ENCODE measurements at places on chromosomes 1 and 21.

DNA sequence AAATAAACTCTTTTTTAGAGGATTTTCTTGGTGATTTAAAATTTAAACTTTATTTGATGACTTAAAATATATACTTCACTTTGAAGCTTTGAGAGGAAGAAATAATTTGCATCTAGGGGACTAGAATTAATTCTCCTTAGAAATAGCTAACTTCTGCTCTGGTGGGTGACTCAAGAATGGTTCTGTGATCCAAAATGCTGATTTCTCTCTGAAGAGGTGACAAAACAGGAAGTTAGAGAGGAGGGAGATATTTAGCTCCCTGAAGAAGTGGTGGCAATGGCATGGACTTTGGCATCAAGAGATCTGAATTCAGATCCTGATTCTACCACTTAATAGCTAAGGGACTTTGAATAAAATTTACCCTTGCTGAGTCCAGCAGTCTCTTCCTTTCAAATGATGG, 125.8 kb upstream of the ATP1B1 start:
- DNase-seq = no peak

DNA sequence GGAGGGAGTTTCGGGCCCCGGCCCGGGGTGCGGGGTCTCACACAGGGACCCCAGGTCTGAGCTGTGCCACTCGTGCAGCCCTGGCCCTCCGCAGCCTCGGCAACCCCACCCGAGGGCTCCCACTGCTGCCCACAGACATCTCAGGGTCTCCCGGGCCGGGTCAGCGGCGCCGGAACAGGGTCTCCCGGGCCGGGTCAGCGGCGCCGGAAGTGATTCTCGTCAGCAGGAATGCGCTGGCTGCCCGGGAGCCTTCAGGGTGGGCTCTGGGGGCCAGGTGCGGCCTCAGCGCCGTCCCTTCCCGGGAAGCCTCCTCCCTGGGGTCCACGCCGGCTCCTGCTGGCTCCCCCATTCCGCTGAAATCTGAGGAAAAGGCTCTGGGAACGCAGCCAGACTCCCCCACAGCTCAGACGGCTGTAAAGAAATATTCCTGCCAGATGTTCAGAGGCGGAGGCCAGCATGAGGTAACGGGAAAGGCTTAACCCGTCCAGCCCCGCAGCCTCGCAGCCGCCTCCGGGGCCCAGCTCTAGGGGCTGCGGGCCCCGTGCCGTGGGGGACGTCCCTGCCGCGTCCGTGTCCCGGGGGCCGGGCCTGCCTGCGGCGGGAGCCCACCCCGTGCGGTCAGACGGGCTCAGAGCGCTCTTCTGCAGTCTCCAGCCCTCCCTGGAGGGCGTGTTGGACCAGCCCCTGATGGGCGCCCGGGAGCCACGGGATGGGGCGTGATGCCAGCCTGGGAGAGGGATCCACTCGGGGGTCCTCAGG, 8.7 kb upstream of the COL6A1 start:
- DNase-seq = no peak

DNA sequence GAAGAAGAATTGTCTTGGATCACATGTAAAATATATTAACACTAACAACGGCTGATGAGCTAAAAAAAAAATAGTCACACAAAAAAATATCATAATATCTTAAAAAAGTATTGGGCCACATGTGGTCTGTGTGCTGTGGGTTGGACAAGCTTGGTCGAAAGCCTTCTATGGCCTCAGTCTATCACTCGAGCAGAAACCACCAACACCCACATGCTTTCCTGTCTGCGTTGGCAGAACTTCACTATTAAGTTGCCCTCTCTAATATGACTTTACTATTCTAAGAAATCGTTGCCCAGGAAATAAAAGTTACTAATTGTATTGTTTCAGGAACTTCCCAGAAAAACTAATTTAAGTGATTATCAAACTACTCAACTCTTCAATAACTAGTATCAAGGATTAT, 28.2 kb upstream of the ETS2 start:
- no peak for DNase-seq

GRCh38 chr1:76203127-76203526, 128.6 kb downstream of the ST6GALNAC3 start:
- DNase-seq = no peak

DNA sequence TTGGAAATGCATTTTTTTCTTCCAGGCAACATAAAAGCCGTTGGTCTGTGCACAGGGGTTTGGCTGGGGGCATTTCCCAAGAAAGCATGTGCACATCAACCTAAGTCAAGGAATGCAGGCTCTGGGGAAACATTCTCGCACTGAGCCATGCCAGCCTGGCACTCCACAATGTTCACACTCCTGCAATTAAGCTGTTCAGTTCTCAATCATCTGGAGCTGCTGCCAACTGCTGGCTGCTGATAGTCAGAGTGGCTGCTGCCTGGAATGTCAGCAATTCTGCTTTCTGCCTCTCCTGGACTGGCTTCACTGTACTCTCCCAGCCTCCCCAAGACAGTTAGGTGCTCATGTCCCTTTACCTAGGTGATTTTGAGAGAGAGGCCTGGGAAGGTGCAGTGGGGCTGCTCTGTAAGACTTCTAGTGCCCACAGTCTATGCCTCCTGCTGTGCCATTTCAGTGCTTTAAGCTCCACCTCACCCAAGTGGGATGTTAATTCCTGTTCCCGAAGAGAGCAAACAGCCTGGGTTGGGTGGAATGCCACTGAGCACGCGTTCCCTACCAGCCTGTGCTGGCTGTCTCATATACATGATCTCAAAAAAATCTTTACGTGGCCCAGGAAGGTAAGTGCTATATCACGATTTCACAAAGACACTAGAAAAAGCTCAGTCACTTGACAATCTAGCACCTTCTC, 131.7 kb downstream of the BRINP2 start:
- no peak for DNase-seq

DNA sequence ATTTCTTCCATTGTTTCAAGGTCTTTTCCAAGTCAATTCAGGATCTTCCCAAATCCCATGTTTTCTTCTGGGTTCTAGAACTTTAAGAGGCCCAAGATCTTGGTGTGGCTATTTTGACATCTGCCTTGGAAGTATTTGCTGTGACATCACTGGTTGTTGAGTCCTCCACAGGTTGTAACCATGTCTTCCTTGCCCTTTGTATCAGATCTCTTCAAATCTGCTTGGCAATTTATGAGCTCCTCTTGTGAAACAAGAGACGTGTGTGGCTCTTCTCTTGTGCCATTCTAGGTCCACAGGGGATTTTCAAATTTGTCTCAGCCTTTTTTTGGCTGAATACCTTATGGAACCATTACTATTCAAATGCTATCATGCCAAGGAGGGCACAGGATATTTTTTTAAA, 60.3 kb upstream of the KCNK2 start:
- no peak for DNase-seq

DNA sequence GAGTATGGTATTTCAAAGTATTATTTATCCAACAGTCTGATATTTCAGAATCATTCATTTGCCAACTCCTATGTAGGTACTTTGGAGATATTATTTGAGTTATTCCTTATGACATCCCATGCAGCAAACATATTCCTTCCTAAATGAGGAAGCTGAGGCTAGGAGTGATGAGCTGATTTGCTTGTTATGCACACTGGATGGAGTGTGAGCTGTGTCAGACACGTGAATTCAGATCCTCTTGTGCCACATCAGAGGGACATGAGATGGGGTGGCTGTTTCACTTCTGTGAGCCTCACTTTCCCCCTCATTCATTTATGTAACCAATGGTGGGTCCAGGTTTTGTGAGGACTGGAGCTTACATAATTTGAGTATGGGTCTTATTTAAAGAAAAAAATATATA, 215.9 kb downstream of the DISC1 start:
- no peak for DNase-seq

GRCh38 chr1:194084755-194085154, 898.3 kb upstream of the B3GALT2 start:
- DNase-seq = no peak

Measured in frontal cortex (tissue), 4 donors.